ENCODE measurements at places on chromosomes 7 and 10.

- no peak for DNase-seq
These were observed 70.5 kb downstream of the ZMIZ1 start for GRCh38 chr10:79139124-79139835.

GRCh38 chr10:130570074-130570473, 433.9 kb downstream of the GLRX3 start:
- no peak for DNase-seq

GRCh38 chr7:54881816-54882520, 123.0 kb upstream of the SEC61G start:
- DNase-seq = no peak

GRCh38 chr10:61197057-61197456, 253.1 kb upstream of the RHOBTB1 start:
- no peak for DNase-seq

- DNase-seq = no peak
These were observed 78.5 kb downstream of the LHPP start for GRCh38 chr10:124539935-124540641.

GRCh38 chr7:115014794-115015193, 92.9 kb downstream of the MDFIC start:
- no peak for DNase-seq

- DNase-seq = no peak
These were observed 8.0 kb downstream of the KMT2E start for GRCh38 chr7:105021967-105022366.

- DNase-seq = no peak
These were observed 168.0 kb upstream of the ZNF32 start for GRCh38 chr10:43816351-43817321.

DNA sequence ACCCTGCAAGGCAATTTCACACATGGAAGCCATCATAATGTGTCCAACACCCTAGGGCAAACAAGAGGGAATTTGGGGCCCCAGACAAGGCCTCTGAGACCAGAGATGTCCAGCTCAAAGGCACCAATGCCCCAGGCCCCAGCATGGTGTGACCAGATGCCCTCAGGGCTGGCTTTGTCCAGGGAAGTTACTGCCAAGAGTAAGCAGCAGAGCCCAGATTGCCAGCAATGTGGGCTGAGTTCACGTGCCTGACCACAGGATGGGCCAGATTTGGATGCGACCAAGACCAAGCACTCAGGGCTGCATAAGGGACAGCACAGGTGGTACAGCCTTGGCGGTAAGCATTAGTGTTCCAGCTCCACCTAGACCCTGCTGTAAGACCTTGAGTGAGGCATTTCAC, 12.7 kb downstream of the MYOF start:
- DNase-seq = no peak

DNA sequence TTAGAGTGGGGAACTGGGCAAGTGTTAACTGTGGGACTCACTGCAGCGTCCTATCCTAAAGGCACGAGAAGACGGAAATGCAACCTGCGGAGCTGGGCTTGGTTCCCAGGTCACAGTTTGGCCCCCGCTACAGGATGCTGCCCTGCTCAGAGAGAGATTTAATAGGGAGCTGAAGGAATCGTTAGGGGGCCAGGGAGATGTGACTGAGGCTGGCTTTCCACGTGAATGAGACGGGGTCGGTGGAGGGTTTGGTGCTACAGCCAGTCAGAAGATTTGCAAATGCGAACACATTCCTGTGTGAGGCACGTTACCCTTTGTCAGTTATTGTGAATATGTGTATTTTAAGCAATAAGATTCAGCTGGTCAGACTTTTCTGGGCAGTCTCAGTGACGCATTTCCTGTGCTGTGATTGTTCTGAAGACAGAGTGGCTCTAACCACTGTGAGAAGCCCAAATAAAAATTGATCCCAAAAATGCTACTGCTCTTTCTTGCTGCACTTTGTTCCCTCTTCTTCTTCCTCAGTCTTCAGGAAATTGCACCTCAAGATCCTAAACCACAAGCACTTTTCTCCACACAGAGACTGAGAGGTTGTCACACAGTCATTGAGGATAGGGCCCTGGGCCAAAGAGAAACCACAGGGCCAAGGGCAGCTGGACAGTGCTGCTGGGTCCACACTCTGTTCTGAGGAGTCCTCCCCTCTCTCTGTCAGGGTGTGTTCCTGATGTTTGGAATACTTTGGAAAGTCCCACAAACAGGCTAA, 21.2 kb downstream of the CYP17A1 start:
- DNase-seq = no peak

DNA sequence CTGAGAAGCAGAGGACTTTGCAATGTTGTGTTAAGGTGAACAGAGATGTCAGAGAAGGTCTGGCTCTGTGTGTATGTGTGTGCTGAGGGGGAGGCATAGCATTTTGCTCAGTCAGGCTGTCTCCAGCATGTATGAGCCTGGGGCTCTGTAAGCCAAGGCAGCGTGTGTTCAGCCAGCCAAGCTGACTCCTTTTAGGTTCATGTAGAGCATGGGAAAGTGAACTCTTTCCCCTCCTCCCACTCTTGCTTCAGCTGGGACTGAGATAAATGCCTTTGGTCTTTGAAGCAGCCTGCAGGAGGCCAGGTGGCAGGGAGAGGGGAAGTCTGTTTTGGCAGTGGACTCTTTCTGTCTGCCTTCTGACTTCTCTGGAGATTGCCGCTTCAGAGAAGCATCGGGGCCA, 3.8 kb downstream of the SFXN2 start:
- DNase-seq = no peak

GRCh38 chr10:4725917-4726606, 99.9 kb upstream of the AKR1E2 start:
- DNase-seq = no peak

GRCh38 chr7:55898287-55898686, 11.0 kb downstream of the ZNF713 start:
- DNase-seq = no peak

GRCh38 chr10:116084161-116084560, 188.8 kb downstream of the GFRA1 start:
- no peak for DNase-seq

DNA sequence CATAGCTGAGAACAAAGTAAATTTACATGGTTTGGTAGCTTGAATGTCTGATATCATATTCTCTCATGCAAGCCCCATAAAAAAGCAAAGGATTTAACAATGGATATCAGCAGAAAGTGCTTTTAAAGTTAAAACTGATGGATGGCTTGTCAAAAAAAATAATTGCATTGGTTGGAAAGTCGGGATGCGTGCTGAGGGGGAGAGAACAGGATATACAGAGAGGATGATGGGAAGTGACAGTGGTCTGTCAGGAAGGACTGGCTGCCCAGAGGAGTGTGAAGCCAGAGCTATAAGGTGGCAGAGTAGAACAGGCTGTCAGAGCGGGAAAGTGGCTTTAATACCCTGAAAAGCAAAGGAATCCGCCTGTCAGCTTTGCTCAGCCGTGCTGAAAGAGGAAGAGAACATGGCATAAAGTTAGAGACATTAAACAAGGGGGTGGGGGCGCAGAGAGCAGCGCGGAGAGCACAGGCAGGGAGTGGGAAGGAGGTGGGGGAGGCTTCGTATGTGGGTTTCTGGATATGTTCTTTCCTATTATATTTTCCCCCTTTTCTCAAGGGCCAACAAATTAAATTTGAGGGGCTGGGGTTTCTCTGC, 493.0 kb downstream of the LRMDA start:
- no peak for DNase-seq

- DNase-seq = no peak
These were observed 143.9 kb upstream of the FRMD4A start for GRCh38 chr10:14474656-14475055.

DNA sequence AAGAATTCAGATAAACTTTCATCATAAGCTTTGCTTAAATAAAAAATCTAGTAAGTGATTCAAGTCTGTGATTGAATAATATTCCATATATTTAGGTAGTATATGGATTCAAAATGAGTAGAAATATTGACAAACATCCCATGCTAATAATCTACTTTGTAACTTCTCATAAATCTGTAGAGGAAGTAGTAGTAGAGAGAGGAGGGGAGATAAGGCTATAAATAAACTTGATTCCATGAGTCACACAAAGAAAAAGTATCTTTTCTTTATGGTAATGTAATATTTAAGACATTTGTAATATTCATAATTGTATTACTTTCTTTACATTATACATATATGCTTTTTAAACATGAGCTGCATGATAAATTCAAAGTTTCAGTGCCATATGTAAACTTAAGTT, 25.6 kb upstream of the CD36 start:
- no peak for DNase-seq

- no peak for DNase-seq
These were observed 38.0 kb upstream of the SPOCK2 start for GRCh38 chr10:72126184-72126871.

DNA sequence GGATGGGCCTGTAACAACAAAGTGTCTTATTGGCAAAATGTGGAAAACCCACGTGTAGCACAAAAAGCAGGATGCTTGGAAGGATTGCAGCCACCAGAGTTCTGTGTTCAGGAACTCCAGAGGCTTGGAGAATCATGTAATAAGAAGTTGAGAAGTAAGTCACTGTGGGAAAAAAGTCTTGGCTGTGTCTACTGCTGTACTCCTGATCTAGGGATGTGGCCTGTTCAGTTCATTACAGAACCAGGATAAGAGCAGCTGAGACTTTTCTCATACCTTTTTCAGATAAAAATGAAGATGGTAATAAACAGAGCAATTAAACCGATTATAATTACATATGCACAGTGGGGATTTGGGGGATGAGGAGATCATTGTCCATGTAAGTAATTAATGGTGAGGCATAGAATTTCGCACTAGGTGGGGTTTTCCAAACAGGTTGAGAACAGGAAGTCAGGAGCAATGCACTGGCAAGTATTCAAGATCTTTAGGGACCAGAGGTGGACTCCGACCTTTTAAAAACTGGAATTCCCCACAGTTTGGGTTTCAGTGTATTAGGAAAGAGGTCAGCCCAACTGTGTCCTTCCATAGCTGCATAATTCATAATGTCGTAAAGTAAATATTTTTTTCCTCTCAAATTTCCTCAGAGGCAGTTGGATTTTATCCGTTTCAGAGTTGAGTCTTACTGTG, 281.7 kb downstream of the FRMD4A start:
- no peak for DNase-seq

GRCh38 chr7:155788616-155789000, 23.7 kb downstream of the SHH start:
- DNase-seq = no peak

DNA sequence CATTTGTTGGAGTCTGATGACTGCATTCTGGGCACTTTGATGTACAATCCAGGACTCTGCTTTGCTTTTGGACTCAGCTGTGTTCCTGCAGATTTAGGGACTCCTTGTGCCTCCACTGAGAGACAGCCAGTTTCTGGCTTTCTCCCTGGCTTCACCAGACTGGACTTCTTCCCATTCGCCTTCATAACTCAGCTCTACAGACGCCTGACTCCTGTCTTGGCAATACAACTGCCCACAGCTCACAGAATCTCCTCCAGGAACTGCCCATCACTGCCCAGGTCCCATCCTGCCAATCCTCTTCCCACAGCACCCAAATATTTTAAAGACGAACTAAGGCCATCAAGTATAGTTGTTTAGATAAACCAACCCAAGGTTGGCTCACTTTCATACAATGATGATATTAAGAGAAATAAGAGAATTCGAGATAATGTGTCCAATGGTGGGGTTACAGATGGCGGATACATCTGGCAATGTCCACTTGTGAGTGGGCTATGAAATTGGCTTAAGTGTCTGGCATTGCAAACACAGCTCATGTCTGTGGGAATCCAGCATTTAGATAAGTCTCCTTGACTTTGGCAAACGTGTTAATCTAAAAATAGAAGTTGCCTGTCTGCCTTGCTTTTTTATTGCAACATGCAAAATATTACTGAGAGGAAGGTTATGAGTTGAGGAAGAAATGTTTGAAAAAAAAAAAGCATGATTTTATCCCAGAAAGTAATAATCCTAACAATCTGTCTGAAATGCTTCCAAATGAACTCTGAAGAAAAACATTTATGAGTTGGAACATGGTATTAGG, 95.1 kb downstream of the ITGA8 start:
- DNase-seq = no peak

GRCh38 chr7:110790992-110791391, 299.9 kb upstream of the LRRN3 start:
- no peak for DNase-seq

DNA sequence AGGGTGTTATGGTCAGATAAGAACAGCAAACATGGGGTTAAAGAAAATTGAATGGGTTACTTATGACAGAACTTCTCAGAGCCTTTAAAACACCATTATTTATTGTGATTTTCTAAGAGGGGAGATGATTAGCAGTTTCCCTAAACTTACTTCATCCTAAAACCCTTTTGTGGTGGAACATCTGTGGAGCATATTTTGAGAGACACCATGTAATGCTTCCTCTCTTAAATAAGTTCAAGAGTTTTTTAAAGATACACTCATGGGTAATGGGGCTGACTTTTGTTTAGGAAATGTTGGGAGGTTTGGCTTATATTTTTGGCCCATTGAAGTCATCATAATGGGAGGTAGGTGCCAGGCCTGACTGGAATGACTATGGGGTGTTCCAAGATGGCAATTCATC, 8.4 kb upstream of the PDCD4 start:
- no peak for DNase-seq

GRCh38 chr7:31146030-31146429, 93.9 kb downstream of the ADCYAP1R1 start:
- no peak for DNase-seq

DNA sequence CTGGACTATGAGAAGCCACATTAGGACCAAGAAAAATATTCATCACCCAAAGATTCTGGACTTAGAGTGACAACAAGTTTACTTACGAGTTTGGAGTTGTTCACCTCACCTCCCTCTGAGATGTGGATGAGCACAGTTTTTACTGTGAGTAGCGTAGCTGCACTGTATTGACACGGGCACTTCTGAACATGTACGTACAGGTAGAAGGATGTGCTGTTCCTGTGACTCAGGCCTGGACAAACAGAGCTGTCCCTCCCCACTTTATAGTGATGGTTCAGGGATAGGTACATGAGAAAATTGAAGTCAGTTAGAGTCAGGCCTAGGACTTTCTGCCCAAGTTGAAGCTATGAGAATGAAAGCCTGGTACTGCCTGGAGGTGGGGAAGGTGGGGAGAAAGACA, 80.9 kb upstream of the DYNC1I1 start:
- DNase-seq = no peak

DNA sequence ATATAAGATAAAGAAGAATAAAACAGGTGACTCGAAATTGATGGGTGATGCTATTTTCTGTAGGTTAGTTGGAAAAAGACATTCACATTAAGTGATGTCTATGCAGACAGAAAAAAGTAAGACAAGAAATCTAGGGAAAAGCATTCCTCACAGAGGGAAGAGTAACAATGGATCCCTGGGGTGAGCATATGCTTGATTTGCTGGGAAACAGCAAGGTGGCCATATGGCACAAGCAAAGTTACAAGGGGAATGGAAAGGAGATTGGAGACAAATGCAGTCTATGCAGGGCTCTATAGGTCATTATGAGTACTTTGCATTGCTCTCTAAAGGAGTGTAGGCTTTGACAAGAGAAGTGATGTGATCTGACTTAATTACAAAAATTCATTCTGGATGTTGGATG, 90.9 kb upstream of the ZNF804B start:
- no peak for DNase-seq

- no peak for DNase-seq
These were observed 442 bp downstream of the ANKRD2 start for GRCh38 chr10:97573021-97573420.

GRCh38 chr7:2301511-2301863, 12.8 kb downstream of the SNX8 start:
- no peak for DNase-seq

GRCh38 chr7:73652541-73652949, 15.1 kb upstream of the VPS37D start:
- no peak for DNase-seq
